ENCODE measurements at places on chromosomes 3 and 15.

GRCh38 chr3:23762214-23762613 lies 43.5 kb upstream of the UBE2E1 start:
- peak overlapping the region; percentile 36 for H3K4me3 ChIP-seq
- DNase-seq, result no peak
- no peaks in the 10 kb centered on the region for H3K36me3 ChIP-seq
- H3K27me3 ChIP-seq, result no peaks in the 10 kb centered on the region

GRCh38 chr3:25156626-25157025 lies 271.4 kb upstream of the RARB start:
- H3K36me3 ChIP-seq, result no peaks in the 10 kb centered on the region
- H3K4me3 ChIP-seq, result no peak overlapping the region
- H3K27ac ChIP-seq, result no peak overlapping the region
- no peaks in the 10 kb centered on the region for H3K4me1 ChIP-seq

GRCh38 chr3:21752749-21753347 lies 1.8 kb upstream of the ZNF385D start:
- no peak overlapping the region for H3K27ac ChIP-seq
- no peaks in the 10 kb centered on the region for H3K36me3 ChIP-seq
- H3K27me3 ChIP-seq, result no peaks in the 10 kb centered on the region
- H3K4me3 ChIP-seq, result no peak overlapping the region

GRCh38 chr3:70000028-70000410 lies 486 bp downstream of the SAMMSON start:
- DNase-seq, result no peak
- H3K36me3 ChIP-seq, result no peaks in the 10 kb centered on the region
- H3K4me1 ChIP-seq, result no peaks in the 10 kb centered on the region
- H3K4me3 ChIP-seq, result peak overlapping the region; percentile 58
- H3K27ac ChIP-seq, result no peak overlapping the region
- no peaks in the 10 kb centered on the region for H3K27me3 ChIP-seq

DNA sequence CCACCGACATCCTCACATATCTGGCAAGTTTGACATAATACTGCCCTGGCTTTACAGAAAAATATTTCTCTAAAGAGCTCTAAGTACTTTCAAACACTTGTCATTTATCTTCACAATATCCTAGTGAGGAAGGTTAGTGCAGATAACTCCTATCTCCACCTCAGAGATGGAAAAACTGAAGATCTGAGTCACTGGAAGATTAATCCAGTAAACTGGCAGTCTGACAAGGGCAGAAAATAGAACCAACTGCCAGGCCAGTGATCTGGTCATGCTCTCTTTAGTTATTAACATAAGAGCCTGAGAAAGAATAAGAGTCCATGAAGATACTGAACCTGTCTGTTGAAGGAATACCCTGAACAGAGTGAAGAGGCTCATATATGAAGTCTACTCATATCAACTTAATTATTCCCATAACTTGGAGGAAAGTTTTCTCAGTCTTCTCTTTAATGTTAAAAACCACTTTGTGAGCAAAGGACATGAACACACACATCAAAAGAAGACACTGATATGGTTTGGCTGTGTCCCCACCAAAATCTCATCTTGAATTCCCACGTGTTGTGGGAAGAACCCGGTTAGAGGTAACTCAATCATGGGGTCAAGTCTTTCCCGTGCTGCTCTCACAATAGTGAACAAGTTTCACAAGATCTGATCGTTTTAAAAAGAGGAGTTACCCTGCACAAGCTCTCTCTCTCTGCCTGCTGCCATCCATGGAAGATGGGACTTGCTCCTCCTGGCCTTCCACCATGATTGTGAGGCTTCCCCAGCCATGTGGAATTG lies 61.4 kb downstream of the GOLIM4 start:
- no peaks in the 10 kb centered on the region for H3K4me1 ChIP-seq
- H3K36me3 ChIP-seq, result no peaks in the 10 kb centered on the region
- DNase-seq, result no peak
- H3K27me3 ChIP-seq, result no peaks in the 10 kb centered on the region

DNA sequence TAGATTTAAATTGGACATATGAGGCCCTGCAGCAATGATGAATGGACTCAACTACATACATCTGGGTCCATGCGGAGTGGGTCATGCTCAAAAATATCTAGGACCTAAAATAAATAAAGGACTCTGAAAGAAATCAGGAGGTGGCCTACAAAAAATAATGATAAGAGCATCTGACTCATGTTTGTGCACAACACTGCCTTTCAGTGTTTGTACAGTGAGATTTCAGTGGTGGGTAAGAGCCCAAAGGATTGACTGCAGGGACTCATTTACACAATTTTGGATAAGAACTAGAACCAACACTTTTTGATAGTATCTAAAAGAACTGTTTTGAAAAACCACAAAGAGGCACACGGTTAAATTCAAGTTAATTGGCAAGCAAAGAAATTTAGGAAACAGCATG lies 285.5 kb downstream of the SLC9A9 start:
- DNase-seq, result no peak
- H3K4me3 ChIP-seq, result no peak overlapping the region
- no peaks in the 10 kb centered on the region for H3K36me3 ChIP-seq
- H3K27me3 ChIP-seq, result no peaks in the 10 kb centered on the region

DNA sequence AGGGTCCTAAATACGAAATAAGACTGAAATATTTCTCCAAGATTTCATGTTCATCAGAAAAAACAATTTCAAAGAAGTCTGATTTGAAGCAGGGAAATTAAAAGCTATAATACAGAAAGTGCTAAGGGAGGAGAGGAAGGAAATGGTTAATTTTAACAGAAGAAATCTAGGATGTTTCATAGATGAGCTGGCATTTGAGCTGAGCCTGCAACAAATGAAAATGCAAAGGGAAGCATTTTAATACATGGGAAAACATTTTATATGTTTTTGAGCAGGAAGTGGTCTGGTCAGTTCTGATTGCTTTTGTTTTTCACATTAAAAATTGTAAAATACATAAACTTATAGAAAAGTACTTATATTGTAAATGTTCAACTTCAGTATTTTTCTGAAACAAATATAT lies 17.2 kb upstream of the RAP2B start:
- H3K4me3 ChIP-seq, result no peak overlapping the region
- peaks cover 4% of the 10 kb centered on the region for H3K4me1 ChIP-seq
- H3K27ac ChIP-seq, result no peak overlapping the region
- DNase-seq, result no peak
- H3K36me3 ChIP-seq, result no peaks in the 10 kb centered on the region

DNA sequence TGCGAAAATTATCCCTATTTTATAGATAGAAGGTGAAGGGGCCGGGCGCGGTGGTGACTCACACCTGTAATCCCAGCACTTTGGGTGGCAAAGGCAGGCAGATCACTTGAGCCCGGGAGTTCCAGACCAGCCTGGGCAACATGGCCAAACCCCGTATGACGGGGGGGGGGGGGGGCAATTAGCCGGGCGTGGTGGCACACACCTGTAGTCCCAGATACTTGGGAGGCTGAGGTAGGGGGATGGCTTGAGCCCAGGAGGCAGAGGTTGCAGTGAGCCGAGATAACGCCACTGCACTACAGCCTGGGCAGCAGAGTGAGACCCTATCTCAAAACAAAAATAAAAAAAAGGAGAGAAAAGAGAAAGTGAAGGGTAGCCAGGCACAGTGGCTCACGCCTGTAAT lies 1.4 kb downstream of the AAGAB start:
- H3K27ac ChIP-seq, result no peak overlapping the region
- DNase-seq, result no peak
- no peaks in the 10 kb centered on the region for H3K36me3 ChIP-seq

All from breast epithelium (tissue), 4 donors.